Activated B cell treated with CpG ODN at 0.5 μM for 24 hours (primary cell): ENCODE measurements at places on chromosomes 2 and 18.

- no peak for DNase-seq
Measured at GRCh38 chr18:31950583-31950982, 7.7 kb upstream of the TRAPPC8 start.

DNA sequence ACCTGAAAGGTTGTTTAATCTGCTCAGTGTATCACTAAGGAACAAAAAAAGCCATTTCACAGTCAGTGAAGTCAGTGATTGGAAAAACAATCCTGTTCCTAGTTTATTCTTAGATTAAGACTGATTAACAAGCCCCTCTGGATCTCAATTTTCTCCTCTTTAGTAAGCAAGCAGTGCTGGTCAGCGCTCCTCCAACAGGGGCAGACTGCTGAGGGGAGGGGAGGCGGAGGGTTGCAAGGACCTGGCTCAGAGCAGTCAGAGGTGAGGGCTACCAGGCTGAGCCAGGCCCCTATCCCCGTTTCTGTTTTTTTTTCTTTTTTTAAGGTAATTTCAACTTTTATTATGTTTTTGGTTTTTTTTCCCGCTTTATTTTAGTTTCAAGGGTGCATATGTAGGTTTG is 24.7 kb upstream of the KCNS3 start:
- DNase-seq = no peak

- DNase-seq = no peak
Measured at GRCh38 chr18:79599441-79599931, 80.1 kb upstream of the CTDP1 start.

DNA sequence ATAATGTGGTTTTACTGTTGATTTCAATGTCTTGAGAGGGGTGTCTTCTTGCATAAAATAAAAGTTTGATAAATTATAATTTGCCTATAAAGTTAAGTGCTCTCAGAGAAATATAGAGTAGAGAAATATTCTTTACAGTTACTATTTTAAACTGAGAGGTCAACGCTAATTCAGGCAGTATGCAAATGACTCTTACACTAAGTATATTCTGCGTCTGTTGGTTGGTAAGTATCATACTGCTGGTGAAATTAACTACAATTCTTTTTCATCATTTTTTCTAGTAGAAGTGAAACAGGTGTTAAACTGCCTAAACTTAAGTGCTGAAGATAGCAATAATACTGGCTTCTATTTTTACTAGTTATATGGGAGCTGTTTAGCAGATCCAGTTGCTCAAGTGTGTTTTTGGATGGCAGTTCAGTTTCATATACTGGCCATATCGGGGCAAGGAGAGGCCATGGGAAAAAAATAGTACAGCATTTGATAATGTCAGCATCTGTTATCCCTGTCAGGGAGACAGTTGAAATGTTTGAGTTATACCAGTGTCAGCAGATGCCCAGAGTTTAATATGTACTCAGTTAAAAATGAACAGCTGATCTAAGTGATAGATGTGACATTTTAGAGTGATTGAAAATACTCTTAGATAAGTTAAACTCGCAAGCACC is 86.2 kb downstream of the MIB1 start:
- no peak for DNase-seq

- DNase-seq = no peak
Measured at GRCh38 chr2:62567669-62568068, 61.7 kb upstream of the TMEM17 start.

- no peak for DNase-seq
Measured at GRCh38 chr2:269356-270030, 4.7 kb downstream of the ACP1 start.

DNA sequence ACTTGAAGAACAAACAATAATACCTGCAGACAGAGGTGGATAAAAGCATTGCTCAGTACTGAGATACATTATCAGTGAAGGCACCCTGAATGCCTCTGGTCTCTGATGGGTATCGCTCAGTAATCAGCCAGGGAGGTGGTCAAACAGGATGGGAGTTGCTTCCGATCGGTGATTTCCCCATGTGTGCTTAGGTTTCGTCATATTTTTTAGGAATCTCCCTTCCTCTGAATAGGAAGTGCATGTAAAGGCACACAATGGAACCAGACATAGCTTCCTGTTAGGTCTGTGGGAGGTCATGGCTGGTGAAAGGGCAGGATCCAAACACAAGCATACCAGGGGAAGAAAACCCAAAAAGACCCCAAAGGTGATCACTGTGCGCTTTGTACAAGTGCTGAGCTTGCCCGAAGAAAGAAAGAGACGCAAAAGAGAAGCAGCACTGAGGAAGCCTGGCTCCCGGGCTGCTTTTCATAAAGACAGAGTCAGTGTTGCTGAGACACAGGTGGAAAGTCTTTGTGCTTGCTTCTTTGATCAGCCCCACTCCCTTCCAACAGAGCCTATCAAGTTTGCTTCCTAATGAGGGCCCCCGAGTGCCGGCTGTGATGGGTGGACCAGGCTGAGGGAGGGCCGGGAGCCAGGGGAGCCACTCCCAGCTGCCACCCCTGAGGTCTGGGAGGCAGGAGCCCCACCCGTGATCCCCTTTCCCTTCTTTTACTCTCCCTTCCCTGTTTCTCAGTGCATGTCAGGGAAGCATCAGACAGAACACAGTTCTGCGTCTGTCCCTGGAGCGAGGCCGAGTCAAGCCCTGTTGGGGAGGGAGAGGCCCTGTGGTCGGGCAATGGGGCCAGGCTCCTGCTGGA is 138.2 kb downstream of the SH3RF3 start:
- no peak for DNase-seq

GRCh38 chr2:240778426-240778825 is 41.6 kb downstream of the KIF1A start:
- no peak for DNase-seq

DNA sequence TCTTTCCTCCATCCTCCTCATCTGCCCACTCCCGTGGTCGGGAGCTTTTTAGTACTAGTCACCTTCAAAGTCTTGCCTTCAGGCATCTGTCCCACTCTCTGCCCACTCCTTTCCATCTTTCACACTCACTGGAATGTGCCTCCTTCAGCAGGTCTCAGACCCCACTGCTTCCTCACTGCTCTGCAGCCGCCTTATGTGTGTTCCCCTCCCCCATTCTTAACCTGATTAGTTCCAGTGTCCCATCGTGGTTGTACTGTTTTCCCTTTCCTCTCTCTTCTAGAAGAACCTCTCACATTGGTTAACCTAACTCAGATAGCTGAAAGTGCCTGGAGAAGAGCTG is 3.0 kb downstream of the ARMC9 start:
- DNase-seq = no peak

DNA sequence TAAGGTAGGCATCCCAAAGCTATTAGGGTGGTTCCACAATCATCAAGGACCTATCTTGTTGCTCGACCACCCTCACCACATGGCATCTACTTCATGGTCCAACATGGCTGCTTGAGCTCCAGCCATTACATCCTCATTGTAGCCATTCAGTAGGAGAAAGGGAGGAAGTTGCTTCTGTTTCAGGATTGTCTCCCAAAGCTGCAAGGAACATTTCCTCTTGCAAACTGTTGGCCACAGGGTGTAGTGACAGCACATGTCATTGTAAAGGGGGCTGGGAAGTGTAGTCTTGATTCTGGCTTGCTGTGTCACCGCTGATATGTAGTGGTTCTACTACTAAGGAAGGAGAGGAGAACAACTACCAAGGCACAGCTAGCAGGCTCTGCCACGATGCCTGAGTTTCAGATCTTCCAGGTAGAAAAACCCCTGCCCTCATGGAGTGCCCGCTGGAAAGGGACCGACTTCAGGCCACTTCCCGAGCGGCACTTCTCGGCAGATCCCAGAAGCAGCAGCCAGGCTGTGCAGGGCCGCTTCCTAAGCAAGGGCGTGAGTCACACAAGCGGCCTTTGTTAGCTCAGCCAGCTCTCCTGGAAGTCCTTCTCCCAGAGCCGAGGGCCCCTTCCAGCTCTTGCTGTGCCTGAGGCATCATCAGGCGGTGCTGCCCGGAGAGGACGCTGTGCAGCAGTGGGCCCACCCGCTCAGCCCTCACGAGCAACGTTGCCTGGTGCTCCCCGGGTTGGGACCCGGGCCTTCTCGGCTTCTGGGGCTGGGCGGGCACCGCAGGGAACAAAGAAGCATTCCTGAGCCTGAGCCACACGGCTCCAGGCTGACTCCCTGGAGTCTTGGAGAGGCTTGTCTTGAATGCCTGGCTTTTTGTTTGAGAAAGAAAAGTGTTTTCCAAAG is 58.2 kb downstream of the HS6ST1 start:
- no peak for DNase-seq

- peak; percentile 20 for DNase-seq
Measured at GRCh38 chr2:157897106-157897971, 21.2 kb upstream of the ACVR1 start.

DNA sequence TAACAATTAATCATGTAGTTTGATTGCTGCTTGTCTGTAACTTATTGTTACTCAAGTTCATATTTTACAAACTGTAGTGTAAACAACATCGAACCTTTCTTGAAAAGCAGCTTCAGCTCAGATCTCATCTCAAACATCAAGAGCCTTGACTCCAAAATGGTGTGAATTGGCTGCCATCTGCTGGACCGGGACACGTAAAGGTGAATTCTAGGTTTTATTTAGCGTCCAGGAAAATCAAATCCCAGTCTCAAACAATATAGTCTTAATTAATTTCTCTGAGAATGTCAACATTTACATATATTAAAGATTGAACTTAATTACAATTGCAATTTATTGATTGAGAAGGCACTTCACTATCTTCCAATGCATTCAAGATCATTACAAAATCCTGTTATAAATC is 453.0 kb downstream of the GALR1 start:
- DNase-seq = no peak

GRCh38 chr2:69461404-69461803 is 24.2 kb upstream of the NFU1 start:
- no peak for DNase-seq

DNA sequence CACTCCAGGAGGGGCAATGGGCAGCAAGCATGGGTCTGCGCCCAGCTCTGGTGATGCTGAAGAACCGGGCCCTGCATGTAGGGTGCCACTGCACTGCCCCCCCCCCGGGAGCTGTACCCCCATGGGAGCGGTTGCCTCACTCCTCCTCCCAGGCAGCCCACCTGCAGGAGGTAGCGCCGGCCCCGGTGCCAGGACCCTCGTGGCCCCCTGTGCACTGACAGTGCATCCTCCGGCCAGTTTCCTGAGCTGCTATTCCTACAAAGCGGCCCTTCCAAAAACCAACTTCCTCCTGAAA is 109.4 kb downstream of the ZNF516 start:
- no peak for DNase-seq

GRCh38 chr2:177325554-177325953 is 61.0 kb upstream of the NFE2L2 start:
- no peak for DNase-seq

GRCh38 chr2:47618272-47618552 is 164.7 kb upstream of the MSH6 start:
- no peak for DNase-seq

GRCh38 chr2:210389856-210390255 is 74.9 kb upstream of the MYL1 start:
- no peak for DNase-seq

DNA sequence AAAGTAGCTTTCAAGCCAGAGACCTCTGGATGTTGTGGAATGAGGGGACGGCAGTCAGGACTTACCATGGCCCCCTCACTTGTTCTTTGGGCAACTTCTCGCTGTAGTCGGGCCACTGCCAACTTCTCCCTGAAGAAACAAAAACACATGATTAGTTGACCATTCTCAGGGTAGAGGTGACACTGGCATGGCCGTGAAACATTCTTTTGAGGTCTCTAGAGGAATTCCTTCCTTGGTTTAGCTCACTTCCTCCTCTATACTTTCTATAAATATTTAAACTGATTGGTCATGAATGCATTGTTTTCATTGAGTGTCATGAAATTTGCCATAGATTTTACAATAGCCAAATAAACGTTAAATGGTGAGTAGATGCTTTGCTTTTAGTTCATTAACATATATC is 354.6 kb downstream of the NCKAP5 start:
- no peak for DNase-seq

DNA sequence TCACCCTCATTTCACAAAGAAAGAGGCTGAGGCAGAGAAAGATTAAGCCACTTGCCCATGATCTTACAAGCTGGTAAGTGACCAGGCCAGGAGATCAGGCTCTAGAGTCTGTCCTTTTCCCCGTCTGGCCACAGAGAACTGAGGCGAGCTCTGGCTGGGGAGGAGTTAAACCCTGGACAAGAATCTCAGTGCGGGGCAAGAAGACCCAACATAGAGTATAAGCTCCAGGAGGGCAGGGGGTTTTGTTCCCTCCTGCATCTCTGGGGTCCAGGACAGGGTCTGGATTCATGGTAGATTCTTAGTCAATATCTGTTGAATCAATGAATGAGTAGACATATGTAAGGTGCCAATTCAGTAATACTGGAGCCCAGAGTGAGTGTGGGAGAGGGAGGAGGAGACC is 12.9 kb upstream of the INPP5D start:
- DNase-seq = no peak

DNA sequence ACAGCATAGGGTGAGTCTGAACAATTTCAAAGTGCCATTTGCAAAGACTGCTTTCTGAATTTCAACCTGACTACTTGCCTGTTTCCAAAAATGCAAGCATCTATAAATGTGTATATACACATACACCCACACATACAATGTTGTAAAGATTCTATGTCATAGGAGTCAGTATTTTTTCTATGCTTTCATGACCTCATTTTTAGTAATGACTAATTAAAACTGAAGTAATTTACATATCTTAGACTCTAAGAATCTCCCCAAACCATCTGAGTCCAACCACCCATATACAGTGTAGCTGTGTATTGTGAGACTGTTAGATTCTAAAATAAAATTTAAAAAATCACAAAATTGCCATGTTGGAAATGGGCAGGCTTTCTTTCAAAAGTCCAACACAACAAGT is 162.0 kb upstream of the STK17B start:
- no peak for DNase-seq

GRCh38 chr2:23835423-23835822 is 91.5 kb downstream of the ATAD2B start:
- no peak for DNase-seq

DNA sequence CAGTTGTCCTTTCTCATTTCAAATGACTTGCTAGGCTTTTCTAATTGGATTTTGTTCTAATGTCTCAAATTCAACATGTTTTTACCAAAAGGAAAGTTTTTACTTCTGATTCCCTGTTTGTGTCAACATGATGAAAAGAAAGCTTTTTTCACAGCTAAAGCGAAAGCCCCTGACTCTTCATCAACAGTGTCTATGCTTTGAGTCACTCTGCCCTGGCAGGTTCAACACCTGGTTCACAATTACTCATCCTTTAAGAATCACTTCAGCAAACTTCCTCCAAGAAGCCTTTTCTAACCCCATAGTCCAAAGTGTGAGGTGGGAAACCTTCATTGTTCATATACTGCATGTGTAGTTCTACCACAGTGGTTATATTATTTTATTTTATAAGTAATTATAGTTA is 7.6 kb upstream of the DSG2 start:
- DNase-seq = no peak

DNA sequence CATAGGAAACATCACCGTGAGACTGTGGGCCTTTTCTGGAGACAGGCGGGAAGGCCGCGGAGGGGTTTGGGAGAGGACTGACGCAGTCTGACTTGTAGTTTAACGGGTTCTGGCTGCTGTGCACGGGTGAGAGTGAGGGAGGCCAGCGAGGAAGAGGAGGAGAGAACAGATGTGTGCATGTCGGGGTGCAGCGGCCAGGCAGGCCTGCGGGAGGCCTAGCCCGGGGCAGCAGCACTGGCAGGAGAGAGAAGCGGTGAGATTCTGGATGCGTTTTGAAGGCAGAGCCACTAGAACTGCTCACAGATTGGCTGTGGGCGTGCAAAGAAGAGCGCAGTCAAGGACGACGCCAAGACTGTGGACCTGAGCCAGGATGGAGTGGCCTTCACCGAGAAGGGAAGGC is 53.9 kb downstream of the PTGR3 start:
- no peak for DNase-seq

- no peak for DNase-seq
Measured at GRCh38 chr2:70258532-70258875, 567 bp downstream of the PCYOX1 start.

- no peak for DNase-seq
Measured at GRCh38 chr18:52572036-52573000, 232.3 kb downstream of the DCC start.
